ENCODE measurements at places on chromosomes 11 and 22. TPM values are rescaled to one million over a fixed set of nuclear protein-coding genes. Genes with fewer than 3 reads are reported as not detected.

DDI1 gene
- total RNA-seq, result not detected

KRTAP5-7 gene
- total RNA-seq, result not detected

GRCh38 chr11:26761361-26761809, 39.5 kb upstream of the SLC5A12 start:
- DNase-seq, result no peak

DNA sequence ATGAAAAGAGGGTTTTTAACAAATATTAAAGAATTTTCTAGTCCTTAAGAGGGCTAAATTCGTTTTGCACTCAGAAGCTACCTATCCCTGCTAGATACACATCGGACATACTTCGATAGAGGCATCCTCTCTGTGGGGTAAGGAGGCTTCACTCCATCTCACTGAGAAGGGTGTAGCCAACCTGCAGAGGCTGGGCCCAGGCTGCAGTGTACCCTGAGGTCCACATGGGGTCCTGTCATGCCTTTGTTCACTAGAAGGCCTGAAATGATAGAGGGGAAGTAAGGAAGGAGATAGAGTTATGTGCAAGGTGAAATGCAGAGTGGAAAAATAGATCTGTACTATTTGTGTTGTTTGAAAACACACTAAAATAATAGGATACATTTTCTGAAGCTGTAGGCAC, 45.6 kb downstream of the IGSF9B start:
- DNase-seq, result no peak

BRMS1 gene
- total RNA-seq, result 14.7 TPM

DDTL gene
- total RNA-seq, result 1.5 TPM

- no peak for DNase-seq
These were observed 100.2 kb downstream of the SYN3 start for GRCh38 chr22:32958001-32958400.

NOX4 gene
- total RNA-seq, result 3.5 TPM

DNA sequence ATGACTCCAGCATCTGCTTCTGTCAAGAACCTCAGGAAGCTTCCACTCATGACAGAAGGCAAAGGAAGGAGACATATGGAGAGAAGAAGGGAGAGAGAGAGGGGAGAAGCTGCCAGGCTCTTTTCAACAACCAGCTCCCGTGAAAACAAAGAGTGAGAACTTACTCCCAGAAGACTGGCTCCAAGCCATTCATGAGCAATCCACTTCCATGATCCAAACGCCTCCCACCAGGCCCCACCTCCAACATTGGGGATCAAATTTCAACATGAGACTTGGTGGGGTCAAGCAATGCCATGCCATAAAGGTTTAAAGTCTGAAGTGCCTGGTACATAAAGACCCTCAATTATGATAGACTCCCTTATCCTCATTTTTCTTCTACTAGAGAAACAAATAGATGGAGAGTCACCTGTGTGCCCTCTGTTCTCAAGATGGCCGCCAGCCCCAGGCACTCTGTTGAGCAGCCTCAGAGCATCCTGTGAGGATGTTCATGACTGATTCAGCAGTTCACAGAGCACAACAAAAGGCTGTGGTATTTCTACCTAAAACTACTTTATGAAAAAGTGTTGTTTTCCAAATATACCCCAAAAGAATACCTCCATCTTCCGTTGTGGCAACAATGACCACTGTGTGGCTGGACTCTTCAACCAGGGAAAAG, 69.0 kb upstream of the CRTAM start:
- no peak for DNase-seq

DNA sequence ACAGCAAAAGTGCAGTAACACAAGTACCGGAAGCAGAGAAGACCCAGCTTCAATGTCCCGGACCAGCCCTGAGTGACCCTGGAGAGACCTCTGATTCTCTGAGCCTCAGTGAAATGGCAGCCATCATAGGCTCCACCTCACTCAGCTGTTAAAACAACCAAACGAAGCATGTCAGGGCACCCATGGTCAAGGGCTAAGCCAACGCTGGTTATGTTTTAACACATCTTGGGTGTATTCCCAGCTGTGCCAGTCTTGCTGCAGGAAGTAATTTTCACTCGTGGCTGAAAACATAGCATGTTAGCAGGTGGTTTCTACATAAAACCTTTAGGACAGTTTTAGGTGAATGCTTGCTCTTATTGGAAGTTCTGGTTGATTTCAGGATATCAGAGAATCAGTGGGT, 30.9 kb downstream of the LMO2 start:
- DNase-seq, result no peak

DNA sequence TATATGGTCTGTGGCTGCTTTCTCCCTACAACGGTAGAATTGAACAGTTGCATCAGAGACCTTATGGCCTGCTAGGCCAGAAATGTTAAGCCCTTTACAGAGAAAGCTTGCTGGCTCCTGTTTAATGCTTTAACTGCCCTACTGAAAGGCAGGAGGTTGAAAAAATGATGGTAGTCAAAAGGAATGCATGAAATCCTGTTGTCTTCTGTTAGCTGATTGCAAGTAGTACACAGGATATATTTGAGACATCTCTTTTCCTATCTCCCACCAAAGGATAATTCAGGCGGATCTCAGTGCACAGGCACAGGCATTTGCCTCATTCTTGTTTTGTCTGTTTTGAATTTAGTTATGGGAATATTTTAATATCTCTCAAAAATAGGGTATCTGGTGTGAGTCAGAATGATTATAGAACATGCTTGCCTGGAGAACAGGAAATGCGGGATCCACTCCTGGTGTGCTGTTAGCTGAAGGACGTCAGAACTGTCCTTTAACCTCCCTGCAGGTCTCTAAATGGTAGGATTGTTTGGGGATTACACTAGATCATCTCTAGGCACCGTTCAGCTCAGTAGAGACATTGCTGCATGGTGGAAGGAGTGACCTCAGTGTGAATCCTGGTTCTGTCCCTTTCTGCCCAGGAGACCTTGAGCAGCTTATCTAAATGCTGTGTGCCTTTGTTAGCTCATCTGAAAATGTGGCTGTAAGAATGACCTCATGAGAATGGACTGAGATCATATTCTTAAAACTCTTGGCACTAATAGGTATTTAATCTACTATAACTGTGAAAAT, 49.5 kb downstream of the PACS1 start:
- no peak for DNase-seq

DNA sequence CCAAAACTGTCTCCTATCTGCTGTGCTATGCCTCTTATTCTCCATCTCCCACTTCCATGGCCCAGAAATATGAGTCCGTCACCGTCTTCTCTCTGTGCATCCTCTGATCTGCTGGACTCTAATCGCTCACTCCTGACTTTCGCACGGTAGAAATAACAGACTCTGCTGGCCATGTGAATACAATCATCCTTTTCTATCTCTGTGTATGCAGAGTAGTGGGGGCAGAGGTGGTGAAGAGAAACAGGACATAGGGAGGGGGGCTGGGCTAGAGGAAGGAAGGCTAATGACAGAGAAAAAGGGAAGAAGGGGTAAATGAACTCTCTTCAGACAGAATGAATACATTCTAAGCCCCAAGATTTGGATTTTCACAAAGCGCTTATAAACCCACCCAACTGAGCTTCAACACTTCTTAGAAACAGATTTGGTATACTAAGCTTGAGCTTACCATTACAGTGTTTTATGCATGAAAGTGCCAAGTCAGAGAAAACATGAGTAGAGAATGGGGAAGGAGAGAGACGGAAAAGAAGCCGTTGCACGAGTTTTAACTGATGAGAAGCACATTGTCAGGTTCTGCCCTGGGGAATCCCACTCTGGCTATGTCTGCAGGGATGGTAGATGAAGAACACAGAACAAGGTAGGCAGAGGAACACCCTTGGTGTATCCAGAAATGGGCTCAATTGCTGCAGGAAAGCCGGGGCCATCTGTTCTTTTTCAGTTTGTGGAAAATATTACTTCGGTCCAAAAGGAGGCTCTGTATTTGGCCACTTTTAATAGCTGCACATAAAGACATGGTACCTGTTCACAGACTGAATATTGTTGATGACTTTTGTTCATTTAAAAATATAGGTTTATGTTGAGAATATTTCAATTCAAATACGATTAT, 324.7 kb downstream of the ETS1 start:
- no peak for DNase-seq

DNA sequence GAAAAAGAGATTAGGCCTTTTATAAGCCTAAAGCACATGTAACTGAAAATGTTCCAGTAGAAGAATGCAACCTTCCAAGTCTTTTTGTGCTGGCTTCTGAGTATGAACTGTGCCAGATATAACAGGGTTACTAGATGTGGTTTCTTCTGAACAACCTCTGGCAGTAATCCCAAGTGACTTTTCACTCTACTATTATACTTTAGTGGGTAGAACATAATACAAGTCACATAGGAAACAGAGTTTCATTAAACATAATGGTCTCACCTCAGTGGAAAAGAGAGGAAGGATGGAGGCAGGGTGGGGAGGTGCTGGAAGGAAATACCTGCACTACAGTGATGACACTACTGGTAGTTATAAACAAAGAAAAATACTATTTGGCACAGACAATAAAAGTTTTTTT, 81.3 kb downstream of the PHF21A start:
- DNase-seq, result no peak

DNA sequence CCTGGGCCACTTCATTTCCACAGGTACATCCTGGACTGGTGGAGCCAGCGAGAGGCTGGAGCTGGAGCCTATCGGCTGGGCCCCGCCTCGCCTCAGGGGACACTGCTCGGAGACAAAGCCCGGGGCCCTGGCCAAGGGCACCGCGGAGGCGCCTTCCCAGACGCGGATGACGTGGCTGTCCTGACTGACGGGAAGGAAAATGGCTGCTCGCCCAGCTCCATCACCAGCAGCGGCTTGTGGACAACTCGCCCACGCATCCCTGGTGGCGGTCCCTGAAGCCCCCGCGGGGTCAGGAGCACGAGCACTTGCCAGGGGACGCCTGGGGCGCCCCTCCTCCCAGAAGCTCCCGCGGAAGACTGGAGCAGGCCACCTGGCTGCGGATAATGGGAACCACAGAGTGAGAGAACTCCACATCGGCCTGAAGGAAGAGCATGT, 49.6 kb downstream of the CECR2 start:
- no peak for DNase-seq

- peak; percentile 56 for DNase-seq
These were observed 1.0 kb upstream of the RELA start for GRCh38 chr11:65663639-65664200.

DNA sequence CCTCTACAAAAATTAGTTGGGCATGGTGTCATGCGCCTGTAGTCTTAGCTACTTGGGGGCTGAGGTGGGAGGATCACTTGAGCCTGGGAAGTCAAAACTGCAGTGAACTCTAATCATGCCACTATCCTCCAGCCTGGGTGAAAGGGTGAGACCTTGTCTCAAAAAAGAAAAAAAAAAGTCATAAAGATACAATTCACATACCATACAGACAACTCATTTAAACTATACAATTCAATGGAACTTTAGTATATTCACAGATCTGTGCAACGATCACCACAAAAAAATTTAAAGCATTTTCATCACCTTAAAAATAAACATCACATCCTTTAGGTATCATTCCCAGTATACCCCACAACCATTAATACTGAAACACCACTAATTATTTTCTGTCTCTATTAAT, 201.2 kb downstream of the PGR start:
- DNase-seq, result no peak

DNA sequence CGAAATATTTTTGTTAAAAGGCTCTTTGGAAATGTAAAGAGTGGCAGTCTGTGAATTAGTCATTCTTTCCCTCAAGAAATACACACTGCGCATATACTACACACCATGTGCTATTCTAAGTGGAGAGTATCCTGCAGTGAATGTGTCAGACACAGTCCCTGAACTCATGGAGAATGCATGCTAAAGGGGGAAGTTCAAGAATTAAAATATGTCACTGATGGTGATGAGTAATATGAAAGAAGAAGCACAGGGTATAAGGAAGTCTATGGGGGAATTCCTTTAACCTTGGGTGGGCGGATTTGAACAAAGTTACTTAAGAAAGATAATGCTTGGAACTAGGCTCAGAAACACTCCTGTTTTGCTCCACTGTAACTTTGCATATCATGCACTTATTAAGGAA, 153.0 kb downstream of the LRRC4C start:
- DNase-seq, result no peak

ENTHD1 gene
- not detected for total RNA-seq

DNA sequence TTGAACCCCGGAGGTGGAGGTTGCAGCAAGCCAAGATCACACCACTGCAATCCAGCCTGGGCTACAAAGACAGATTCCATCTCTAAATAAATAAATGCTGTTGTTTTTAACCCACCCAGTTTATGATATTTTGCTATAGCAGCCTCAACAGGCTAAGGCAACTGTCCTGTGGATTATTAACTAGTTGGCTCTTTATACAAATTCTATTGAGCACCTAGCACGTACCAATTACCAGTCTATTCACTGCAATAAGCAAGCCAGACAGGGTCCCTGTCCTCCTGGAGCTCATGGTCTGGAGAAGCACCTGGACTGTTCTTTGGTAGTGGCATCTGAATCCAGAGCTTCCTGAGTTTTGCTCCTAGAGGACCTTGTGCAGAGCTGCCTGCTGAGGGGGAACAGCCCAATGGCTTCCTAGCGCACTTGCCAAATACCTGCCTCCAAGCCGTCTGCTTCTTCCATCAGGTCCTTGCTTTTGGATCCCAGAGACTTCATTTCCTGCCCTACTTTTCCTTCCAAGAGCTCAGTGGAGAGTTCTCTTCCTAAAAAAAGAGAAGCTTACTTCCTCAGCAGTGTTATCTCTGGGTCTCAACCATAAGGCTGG, 49.9 kb upstream of the MICAL2 start:
- no peak for DNase-seq

DNA sequence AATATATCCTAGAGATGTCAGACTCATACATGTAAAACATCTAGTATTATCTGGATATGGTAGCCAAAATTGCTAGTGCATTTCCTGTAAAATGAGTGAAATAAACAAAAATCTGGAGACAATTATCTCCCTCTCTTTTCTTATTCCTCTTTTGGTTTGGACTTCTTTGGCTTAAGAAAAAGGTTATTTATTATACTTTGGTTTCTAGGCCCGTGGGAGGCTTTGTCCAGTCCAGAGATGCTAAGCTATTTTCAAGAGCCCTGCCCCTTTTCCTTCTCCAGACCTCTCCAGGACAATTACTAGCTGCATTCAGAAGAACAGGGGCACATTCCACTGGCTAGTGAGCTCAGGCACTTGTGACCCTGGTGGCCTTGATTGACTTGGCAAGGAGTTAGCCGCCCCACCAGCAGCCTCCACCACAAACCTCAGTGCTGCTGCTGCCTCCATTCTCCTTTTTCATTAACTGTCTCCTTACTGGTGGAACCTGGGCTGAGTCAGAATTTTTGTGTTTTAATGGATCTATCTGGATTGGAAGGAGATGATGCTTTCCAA, 747.3 kb upstream of the TENM4 start:
- no peak for DNase-seq

MPZL3 gene
- 2.7 TPM for total RNA-seq

DNA sequence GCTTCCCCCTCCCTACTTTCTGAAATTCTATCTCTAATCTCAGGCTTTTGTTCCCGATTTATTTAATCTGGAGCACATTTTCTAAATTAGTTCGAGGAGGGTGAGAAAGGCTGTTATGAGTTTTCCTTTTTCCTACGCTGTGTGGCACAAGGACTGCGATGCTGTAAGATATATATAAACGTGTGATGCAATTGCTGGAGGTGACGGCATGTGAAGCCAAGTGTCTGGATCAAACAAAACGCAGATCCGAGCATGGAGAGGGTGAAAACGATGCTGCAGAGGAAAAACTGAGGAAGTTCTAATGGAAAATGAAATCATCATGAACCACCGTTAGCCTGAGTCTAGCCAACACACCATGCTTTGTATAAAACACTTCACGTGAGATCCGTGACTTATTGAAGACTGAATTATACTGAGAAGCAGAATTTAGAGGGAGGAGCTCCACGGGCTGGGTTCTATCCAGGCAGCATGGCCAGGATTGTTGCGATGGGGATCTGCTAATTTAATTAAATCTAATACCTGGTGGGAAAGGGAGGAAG, 4.4 kb downstream of the PKNOX2 start:
- no peak for DNase-seq

- DNase-seq, result no peak
These were observed 11.8 kb downstream of the ROBO3 start for GRCh38 chr11:124876818-124877630.

GP1BB gene
- total RNA-seq, result not detected

All from left ventricle myocardium inferior (tissue), 1 donor.